ENCODE measurements at places on chromosomes 4 and X.

GRCh38 chr4:81562093-81562492, 90.4 kb upstream of the RASGEF1B start:
- DNase-seq, result no peak

DNA sequence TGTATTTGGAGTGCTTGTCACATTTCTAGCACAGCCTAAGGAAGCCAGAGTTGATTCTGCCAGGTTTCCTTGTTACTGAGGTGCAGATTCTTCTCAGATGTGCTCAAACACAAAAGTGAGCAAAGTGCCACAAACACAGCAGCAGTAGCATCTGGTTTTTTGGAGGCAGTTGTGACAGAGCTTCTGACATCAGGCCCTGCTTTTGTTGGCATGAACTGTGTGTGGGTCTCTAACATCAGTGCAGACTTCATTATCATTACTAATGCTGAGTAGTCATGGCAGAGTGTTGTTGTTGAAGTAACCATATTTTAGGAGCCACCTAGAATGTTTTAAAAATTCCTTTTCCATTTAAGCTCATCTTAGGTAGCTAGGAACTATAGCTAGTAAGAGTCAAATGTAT, 656.6 kb downstream of the ANKRD50 start:
- DNase-seq, result no peak

GRCh38 chr4:111064342-111064993, 441.6 kb upstream of the PITX2 start:
- DNase-seq, result no peak

- DNase-seq, result no peak
Observed at GRCh38 chr4:85488416-85488815, 13.5 kb downstream of the ARHGAP24 start.

DNA sequence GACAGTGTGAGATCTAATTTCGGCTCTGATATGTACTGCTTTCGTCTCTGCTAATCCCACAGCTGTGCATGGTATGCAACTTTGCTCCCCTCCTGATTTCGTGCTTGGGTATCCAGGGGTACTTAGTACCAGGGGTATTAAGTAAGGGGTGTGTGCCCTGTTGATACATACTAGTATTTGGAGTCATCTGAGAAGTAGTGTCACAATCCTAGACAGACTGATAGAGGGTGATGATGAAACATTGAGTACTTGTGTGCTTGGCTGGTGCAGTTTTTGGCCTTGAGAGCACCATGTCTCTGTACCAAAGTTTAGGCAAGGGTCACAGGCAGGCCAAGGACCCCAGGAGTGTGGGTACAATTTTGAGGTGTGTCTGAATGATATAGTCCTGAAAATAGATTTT, 10.9 kb downstream of the GPAT3 start:
- no peak for DNase-seq

GRCh38 chr4:40874901-40875300, 125.1 kb downstream of the NSUN7 start:
- no peak for DNase-seq

DNA sequence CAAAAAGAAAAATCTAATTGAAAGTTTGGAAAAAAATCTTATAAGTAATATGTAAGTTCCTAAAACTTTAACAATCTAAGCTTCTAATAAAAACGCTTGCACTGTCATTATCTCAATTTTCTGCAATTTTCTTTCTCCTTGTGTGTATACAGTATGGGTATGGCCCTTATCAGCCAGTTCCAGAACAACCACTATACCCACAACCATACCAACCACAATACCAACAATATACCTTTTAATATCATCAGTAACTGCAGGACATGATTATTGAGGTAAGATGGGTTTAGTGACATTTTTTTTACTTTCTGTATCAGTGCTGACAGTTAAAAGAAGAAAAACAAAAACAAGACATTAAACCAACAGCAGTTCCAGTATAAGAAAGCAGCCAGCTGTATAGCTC, 4.9 kb downstream of the STATH start:
- DNase-seq, result no peak

GRCh38 chrX:39891781-39892180, 206.0 kb downstream of the BCOR start:
- no peak for DNase-seq

- no peak for DNase-seq
Observed at GRCh38 chrX:102711872-102712215, 404 bp upstream of the GPRASP2 start.

DNA sequence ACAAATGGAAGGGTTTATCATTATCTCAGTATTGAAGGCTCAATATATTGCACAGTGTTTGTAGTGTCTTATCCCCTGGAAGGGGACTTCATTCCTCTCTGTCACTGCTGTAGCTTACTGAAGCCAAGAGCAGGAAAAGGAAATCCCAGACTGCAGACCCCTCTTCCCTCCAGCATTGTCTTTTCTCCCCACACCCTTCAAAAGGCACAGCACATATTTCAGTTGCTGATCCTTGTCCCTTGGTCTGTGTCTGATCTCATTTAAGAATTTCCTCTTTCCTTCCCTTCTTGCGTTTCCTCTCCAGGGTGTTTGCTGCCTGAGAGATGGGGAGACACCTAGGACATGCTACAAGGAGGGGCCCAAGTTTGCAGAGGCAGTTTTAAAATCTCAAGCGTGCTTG, 40.1 kb downstream of the STIM2 start:
- no peak for DNase-seq

Data from stimulated activated CD8-positive, alpha-beta memory T cell treated with anti-CD3 and anti-CD28 coated beads, Interleukin-4, amount 100 ng/mL, for 1 hour (primary cell).